ENCODE measurements at places on chromosomes 12 and 14.

DNA sequence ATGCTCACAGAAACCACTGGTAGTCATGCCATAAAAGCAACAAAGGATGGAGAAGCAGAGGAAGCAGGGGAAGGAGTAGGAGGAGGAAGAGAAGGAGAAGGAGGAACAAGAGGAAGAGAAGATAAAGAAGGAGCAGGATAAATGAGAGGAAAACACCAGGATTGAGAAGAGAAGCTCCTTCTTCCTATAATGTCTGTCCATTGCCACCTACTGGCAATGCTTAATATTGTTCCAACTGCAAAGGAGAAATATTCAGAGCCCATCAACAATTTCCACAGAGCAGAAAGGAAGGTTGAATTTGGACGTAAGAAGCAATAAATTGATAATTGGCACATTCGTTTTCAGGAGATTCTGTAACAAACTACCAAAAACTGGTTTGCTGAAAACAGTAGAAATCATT is 898.4 kb downstream of the SLC16A7 start:
- peak; percentile 63 for DNase-seq

DNA sequence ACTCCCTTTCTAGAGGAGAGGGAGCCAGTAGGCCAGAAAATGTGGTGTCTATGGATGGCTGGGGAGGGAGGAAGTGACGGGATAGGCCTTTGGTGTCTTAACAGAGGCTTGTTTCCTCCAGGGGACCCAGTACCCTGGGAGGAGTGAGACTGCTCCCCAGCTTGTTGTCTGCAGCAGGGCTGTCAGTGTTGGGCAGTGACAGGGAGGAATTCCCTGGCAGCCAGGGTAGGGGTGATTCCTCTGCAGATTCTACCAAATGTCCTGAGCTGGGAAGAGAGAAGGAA is 64.0 kb downstream of the GALNT16 start:
- no peak for DNase-seq

DNA sequence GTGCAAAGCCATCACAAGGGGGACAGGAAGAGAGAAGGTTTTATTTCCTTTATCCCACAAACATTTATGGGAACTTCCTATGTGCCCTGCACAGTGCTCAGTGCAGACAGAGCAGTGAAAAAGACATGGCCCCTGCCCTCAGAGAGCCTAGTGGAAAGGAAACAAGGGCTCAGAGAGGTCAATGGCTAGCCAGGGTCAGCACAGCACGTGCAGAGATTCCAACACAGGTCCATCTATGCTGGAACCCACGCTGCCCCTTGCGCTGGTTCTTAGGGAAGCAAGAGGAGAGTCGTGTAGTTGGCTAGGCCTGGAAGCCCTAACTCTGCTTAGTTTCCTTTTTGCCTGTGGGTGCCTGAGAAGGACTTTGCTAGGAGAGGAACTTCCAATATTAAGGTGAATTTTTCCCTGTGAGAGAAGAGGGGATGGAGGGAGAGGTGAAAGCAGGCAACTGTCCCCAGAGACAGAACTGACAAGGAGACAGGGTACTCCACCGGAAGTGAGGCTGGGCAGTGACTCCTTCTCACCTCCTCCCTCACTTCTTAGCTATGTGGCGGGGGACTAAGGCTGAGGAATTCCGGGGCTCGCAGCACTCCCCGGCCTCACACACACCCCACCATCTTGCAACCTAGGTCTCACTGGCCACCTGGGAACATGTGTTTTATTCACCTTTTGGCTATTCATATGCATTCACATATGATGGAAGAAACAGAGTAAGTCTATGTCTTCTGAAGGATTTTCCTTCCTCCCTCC is 12.1 kb upstream of the GPX2 start:
- DNase-seq: no peak

DNA sequence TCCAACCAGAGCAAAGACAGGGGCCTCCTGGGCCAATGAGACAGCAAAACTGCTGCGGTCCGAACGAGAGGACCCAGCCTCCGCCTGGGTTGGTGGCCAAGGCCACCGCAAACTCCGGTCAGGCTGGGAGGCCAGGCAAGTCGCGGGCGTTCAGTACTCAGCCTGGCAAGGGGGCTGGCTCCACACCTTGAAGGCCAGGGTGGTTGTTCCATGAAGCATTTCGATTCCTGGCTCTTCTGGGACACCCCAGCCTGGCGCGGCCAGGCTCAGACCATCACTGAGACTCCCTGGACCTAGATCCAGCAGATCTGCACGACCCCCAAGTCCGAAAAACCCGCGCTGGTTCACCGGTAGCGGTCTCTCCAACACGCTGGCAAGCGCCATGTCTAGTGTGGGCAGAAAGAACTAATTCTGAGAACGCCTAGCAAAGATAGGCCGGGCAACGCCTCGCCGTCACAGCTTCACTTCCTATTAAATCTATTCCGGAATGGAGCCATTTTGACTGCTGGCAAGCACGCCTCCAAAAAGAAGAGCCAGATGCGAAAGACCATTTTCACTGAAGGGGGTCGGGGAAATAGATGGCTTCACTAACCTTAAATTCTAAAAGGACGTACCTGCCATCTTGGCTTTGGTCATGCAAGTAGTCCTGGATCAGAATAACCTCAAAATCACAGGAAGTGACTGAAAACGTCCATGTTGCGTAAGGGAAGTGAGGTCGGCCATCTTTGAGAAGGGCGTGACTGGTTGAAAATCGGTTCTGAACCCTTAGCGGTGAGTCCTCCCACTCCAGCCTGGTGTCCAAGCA is at the start of gene PSMB5:
Gene PSMB5 (minus strand): TSS at position 403 of the 805 bp plus-strand sequence. CDS start 19 bp downstream, at position 384.
- peak; percentile 93 for DNase-seq

DNA sequence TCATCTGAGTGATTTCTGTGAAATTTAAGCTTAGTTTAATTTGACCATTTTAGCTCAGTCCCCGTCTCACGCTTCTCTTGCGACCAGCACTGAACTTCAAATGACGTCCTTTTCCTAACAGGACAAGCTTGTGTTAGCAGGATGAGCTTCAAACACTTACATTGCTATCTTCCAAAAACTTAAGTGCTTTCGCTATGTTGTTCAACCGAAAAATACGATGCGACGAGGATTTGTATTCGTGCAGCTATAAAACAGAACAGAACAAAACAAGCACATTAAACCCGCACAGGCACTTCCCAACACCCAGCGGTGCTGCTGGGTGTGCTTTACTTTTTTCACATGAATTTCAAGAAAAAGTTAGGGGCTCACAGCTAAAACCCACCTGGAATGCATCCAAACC is 64.2 kb upstream of the DICER1 start:
- no peak for DNase-seq

DNA sequence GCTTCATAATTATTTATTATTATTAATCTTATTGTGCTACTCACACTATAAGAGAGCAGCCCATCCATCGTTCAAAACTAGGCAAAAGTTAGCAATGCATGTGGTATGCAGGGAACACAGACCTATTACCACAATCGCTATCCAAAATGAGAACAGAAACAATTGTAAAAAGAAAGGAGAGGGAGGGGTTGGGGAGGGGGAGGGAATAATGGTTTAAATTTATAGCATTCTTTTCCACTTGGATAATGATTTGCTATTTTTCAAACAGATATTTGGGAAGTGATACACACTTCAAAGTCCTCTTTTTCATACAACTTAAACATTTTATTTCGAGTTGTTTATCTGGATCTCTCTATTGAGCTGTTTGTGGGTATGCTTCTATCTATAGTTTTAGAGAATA is 248.6 kb upstream of the SOX5 start:
- no peak for DNase-seq

GRCh38 chr12:31843398-31844095 is 114.7 kb upstream of the AMN1 start:
- DNase-seq: no peak

- no peak for DNase-seq
Observed at GRCh38 chr14:52833891-52834290, 42.5 kb upstream of the GNPNAT1 start.

- DNase-seq: no peak
Observed at GRCh38 chr14:62308891-62309290, 546.7 kb downstream of the SNAPC1 start.

- no peak for DNase-seq
Observed at GRCh38 chr14:50835280-50835679, 4.3 kb upstream of the NIN start.

- no peak for DNase-seq
Observed at GRCh38 chr12:130719263-130719859, 3.3 kb upstream of the RIMBP2 start.

GRCh38 chr12:104056419-104056972 is 6.5 kb upstream of the GLT8D2 start:
- DNase-seq: no peak

DNA sequence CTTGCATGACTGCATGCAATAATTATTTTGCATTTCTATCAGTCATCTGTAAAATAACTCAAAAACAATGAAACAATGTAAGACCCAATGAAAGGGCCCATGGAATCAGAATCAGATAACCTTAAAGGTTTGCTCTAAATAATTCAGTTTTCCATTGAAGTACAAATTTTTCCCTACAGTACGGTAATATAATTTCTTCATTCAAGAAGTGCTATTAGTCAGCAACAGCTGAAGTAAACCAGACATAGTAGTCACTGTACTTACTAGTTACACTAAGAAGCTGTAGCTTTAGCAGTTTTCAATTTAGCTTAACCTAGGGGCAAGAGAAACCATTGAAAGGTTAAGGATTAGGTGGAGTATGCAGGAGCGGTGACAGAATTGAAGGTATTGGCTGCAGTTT is 43.5 kb downstream of the BCAT1 start:
- DNase-seq: no peak

GRCh38 chr14:81144824-81145603 is 75.7 kb downstream of the GTF2A1 start:
- no peak for DNase-seq

DNA sequence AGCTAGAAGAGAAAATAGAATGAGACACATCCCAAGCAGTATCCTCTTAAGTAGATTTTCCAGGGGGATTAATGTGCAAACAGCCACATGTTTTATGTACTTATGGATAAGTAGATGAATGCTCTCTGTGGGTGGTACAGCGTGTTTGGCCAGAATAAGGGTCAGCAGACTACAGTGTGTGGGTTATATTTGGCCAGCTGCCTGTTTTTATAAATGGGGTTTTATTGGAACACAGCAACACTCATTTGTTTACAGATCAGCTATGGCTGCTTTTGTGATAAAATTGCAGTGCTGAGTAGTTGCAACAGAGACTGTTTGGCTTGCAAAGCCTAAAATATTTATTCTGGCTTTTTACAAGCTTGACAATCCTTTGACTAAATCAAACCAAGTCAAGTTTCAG is 780.2 kb upstream of the SEL1L start:
- no peak for DNase-seq

GRCh38 chr12:64652346-64652745 is 42.1 kb downstream of the RASSF3 start:
- DNase-seq: no peak

DNA sequence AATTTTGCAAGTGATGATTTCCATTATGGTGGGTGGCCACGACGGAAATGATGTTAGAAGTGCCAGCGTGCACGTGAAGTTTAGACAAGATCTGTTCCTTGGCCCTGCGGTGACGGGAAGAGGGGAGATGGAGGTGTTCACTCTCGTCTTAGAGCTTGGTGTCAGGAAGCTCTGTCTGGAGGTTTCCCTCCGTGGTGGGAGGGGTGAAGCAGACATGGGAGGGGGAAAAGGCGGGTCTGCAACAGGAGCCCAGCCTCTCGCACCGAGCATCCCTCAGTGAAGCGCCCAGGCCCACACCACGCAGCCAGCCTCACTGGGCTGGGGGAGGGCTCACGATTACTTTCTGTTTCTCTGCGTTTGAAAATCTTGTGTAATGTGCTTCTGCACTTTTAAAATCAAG is 26.3 kb downstream of the EML1 start:
- DNase-seq: no peak

DNA sequence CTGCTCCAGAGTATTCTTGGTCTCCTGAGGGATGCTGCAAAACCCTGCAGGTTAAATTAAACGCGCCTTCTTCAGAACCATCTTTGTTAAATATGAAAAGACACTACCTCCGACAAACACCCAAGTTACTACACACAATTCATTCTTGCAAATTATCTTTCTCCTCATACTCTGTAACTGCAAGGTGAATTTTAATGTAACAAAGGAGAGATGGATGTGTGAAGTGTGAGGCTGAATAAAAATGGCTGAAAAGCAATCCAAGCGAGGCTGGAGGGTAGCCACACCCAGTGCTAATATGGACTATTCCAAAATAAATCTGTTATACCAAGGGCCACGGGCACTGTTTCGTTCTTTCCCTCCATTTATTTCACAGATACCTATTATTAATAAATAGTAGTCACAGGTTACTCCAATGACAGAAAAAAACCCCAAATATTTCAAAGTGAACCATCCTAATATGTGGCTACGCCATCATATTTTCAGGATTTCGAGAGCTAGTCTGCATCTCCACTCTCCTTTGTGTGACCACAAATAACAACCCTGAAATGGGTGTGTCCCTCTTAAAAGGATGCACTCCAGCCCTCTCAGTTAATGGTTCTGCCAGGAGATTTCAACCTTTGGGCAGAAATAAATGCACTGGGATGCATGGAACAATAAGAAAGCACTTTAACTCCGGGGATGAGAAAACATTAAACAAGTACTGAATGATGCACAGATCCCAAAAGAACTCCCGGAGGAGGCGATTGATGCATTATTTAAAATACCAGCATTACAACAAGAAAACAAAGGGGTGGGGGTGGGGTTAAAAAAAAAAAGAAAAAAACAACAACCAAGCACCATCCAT is 53.1 kb upstream of the CCDC175 start:
- DNase-seq: no peak

DNA sequence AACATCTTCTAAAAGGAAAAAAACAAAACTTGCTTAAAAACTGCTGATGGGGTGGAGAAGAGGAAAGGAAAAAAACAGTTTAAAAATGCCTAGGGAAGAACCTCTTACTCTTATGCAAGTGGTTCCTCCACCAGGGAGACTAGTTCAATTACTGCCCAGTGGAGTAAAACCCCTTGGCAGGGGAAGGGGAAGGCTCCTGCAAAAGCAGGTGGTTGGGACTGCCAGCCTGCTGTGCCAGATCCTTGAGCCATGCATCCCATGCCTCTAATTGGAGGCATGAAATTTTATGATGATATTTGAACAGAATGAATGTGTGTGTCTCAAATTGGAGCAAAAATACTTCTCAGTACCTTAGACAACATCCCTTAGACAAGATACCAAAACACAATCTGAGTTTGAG is 118.8 kb downstream of the FSCB start:
- DNase-seq: no peak

GRCh38 chr12:111842556-111843396 is 748 bp downstream of the MAPKAPK5 start:
- peak; percentile 50 for DNase-seq

GRCh38 chr12:113689047-113689610 is 217.5 kb upstream of the LHX5 start:
- no peak for DNase-seq

All from HT-29 (cell line).